ENCODE measurements at places on chromosomes 13 and 19. TPM values are rescaled to one million over a fixed set of nuclear protein-coding genes. Genes with fewer than 3 reads are reported as not detected.

DNA sequence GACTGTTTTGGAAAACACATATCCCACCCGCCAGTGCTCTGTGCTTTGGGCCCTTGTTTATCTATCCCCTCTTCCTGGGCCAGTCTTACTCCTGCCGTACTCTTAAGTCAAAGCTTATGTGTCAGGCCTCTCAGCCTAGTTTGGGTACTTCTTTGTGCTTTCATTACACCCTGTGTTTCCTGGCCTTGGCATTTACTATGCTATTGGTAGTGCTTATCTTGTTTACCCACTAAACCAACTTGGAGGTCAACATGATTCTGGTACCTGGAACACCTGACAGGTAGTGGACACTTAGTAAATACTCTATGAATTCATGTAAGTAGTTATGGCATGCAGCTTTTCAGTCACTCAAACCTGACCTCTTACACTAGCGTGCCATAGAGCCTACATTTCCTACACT, 2.4 kb downstream of the POLR1D start:
- no peak for DNase-seq

DNA sequence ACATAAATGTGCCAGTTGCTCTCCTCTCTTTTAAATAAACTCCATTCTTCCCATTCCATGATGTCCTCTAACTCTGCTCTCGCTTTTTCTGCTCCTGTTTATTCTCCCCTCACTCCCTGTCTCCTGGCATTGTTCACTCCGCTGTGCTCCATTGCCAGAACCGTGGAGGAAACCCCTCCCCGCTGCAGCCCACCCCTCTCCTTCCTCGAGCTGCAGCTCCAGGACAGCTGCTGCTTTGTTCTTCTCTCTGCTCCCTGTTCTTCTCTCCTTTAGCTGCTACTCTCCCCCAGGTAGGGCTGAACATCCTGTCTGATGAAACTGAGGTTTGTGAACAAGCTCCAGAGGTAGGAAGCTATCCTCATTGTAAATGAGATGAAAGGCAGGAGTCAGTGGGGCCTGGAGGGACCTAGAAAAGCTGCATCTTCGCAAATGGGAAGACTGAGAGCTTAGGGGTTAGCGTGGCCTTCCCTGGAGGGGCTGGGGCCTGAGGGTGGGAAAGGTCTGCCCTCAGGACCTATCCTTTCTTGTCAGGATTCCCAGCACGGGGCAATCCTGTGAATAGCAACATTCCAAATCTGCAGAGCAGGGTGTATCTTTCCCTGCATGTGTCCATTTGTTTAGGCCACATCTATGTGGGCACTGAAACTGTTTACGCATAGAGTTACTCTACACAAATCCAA, 243.7 kb downstream of the DNAJC15 start:
- no peak for DNase-seq

- peak; percentile 16 for DNase-seq
Measured at GRCh38 chr13:40026174-40026585, 370.7 kb downstream of the COG6 start.

GRCh38 chr13:46773541-46773940, 23.4 kb downstream of the ESD start:
- no peak for DNase-seq

DNA sequence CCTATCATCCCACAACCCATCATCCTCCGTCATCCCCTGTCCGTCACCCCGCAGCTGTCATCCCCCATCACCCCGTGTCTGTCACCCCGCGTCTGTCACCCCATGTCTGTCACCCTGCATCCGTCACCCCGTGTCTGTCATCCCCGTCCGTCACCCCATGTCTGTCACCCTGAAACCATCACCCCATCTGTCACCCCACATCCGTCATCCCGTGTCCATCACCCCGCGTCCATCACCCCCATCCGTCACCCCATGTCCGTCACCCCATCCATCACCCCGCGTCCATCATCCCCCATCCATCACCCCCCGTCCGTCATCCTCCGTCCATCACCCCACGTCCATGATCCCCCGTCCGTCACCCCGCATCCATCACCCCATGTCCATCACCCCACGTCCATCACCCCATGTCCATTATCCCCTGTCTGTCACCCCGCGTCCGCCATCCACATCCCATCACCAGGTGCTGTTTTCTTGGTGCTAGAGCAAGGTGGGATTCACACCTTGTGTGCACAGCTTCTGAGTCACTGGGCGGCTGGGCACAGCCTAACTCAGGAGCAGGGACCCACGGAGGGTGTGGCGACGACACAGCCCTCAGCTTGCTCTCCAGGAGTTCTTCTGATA, 24.2 kb downstream of the RASA3 start:
- no peak for DNase-seq

GRCh38 chr13:71274923-71275608, 591.9 kb downstream of the DACH1 start:
- DNase-seq: no peak

GRCh38 chr19:37691881-37692504, 27.6 kb downstream of the ZNF607 start:
- peak; percentile 96 for DNase-seq

DNA sequence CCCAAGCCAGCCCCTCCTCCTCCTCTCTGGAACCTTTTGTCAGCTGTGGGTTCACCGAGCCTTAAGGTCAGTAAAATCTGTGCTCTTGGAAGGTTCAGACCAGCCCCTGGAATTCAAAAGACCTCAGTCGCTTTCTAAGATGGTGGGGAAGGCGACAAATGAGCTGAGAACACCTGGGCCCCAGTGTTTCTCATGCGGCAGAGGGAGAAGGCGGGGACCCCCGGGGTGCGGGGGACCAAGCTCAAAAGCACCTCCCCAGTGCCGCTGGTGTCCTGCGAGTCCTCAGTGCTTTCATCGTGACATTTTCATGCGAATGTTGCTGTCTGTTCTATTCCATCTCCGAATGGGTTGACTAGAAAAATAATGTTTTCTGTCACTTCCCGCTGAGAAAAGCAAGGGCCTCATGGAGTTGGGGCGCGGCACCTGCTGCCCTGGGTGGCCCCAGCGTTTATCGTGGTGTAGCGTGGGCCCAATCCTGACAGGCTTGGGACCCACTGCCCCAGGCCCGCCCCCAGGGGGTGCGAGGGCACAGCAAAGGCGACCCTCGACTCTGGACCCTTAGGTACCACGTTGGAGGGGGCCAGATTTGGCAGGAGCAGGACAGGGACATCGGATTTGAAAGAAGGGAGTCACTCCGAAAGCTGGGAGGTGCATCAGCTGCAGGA, 751 bp upstream of the NTN5 start:
- DNase-seq: no peak

GRCh38 chr19:45139286-45140143, 21.3 kb downstream of the NKPD1 start:
- no peak for DNase-seq

DNA sequence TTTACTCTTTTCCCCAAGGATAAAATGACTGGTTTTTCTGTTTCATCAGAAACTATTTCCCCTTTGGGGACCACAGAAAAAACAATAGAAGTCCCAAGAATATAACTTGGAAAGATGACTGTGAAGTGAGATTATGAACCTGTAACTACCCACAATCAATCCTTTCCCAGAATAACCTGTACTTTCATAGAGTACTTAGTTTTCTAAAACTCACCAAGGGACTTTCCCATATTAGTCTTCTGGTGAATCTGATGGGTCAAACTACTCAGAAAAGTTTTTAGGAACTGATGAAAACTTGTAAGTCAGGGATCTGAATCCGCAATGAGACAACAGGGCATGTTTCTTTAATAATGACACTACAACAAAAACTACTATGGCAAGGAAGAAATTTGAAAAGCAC, 62.6 kb downstream of the STK24 start:
- DNase-seq: no peak

DNA sequence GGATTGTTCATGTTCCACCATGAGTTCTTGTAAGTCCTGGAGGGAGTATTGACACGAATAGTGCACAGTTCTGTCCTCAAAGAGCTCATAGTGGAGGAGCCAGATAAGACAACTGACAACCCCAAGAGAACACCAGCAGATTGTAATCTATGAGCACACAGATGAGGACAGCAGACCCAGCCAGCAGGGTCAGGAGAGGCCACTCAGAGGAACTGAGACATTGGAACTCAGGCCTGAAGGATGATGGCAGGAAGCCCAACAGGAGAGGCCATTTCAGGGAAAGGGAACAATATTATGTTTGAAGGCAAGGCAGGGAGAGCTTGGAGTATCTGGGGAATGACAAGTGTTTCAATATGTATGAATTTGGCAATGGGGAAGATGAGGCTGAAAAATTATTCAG, 63.7 kb upstream of the IPO5 start:
- no peak for DNase-seq

- DNase-seq: no peak
Measured at GRCh38 chr13:50697746-50698539, 145.5 kb downstream of the DLEU7 start.

DNA sequence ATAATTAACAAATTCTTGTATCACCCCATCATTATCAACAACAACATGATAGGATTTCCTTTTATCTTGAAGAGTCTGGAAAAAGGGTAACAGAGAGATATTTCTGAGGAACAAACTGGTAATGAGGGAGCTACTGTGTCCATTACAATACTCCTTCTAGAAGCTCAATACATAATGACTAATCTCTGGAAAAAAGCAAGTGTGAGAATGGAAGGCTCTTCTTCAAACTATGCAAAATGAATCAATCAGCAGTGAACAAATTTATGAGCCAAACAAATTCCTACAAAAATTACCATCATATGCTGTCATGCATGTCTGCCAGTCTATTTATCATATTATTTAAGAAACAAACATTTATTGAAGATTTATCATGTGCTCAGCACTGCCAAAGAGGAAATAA, 30.0 kb upstream of the USPL1 start:
- DNase-seq: no peak

The SLC6A16 gene
- 4.0 TPM for polyA plus RNA-seq

The COL4A1 gene
- 95.2 TPM for polyA plus RNA-seq

The CRB3 gene
- polyA plus RNA-seq: 1.1 TPM

The FGF14 gene
- polyA plus RNA-seq: not detected

The FUT6 gene
- not detected for polyA plus RNA-seq

Measured in cardiac muscle cell (in vitro differentiated cells and primary cell).